ENCODE measurements at places on chromosomes 11 and 22. TPM values are rescaled to one million over a fixed set of nuclear protein-coding genes. Genes with fewer than 3 reads are reported as not detected.

Gene FXYD2
- total RNA-seq, result 0.66 TPM

Gene MMP8
- total RNA-seq, result not detected

Gene TSGA10IP
- not detected for total RNA-seq

Gene BLID
- total RNA-seq, result not detected

Gene SOX10
- not detected for total RNA-seq

Gene MS4A8
- total RNA-seq, result not detected

Gene ZNF70
- 3.0 TPM for total RNA-seq

Gene TSPAN18
- 2.0 TPM for total RNA-seq

Gene NUP50
- total RNA-seq, result 163 TPM

Gene MAPK11
- total RNA-seq, result 9.4 TPM

Gene OR8H3
- not detected for total RNA-seq

Gene OR6T1
- not detected for total RNA-seq

Gene OR56B1
- not detected for total RNA-seq

Data from activated T-cell treated with anti-CD3 and anti-CD28 coated beads, Interleukin-2, amount 50 U/mL, for 4 hours (primary cell).